H4 (cell line): ENCODE measurements at places on chromosomes 16 and 17. TPM values are rescaled to one million over a fixed set of nuclear protein-coding genes. Genes with fewer than 3 reads are reported as not detected.

ELMO3 gene
- total RNA-seq: 0.06 and 0.29 TPM in 2 replicates

HOXB2 gene
- total RNA-seq: 5.3 and 11.1 TPM in 2 replicates

KRT33A gene
- not detected in 2 replicates for total RNA-seq

ZP2 gene
- not detected in 2 replicates for total RNA-seq

KRT13 gene
- not detected in 2 replicates for total RNA-seq

GRCh38 chr16:50708373-50709060 lies 15.1 kb downstream of the NOD2 start:
- DNase-seq: no peak

- DNase-seq: no peak
These were observed 2.8 kb downstream of the IRX3 start for GRCh38 chr16:54283725-54284318.

DNA sequence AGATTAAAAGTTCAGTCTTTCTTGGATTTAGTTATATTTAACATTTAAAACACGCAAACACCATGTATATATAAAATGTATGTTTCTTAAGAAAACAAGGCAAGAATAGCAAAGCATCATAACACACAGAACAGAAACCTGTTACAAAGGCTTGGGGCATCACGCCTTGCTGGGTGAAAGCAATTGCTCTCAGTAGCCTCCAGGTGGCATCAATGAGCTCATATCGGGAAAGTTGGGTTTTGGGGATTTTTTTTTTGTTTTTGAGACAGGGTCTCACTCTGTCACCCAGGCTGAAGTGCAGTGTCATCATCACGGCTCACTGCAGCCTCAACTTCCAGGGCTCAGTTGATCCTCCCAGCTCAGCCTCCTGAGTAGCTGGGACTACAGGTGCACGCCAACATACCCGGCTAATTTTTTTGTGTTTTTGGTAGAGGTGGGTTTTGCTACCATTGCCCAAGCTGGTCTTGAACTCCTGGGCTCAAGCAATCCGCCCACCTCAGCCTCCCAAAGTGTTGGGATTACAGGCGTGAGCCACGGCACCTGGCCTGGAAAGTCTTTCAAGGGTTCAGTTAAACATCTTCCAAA lies 56.9 kb downstream of the CYB5D2 start:
- DNase-seq: peak; percentile 10

- no peak for DNase-seq
These were observed 128.4 kb downstream of the FOXL1 start for GRCh38 chr16:86706726-86707125.

- no peak for DNase-seq
These were observed 129.8 kb upstream of the RCVRN start for GRCh38 chr17:10034719-10035475.

- DNase-seq: no peak
These were observed 89.7 kb upstream of the CLEC18A start for GRCh38 chr16:69861292-69862030.

GRCh38 chr17:43671031-43671692 lies 9.4 kb upstream of the MEOX1 start:
- no peak for DNase-seq

GRCh38 chr17:5247621-5248020 lies 13.0 kb upstream of the SCIMP start:
- no peak for DNase-seq

GRCh38 chr16:8714174-8714573 lies 39.8 kb downstream of the ABAT start:
- DNase-seq: no peak

DNA sequence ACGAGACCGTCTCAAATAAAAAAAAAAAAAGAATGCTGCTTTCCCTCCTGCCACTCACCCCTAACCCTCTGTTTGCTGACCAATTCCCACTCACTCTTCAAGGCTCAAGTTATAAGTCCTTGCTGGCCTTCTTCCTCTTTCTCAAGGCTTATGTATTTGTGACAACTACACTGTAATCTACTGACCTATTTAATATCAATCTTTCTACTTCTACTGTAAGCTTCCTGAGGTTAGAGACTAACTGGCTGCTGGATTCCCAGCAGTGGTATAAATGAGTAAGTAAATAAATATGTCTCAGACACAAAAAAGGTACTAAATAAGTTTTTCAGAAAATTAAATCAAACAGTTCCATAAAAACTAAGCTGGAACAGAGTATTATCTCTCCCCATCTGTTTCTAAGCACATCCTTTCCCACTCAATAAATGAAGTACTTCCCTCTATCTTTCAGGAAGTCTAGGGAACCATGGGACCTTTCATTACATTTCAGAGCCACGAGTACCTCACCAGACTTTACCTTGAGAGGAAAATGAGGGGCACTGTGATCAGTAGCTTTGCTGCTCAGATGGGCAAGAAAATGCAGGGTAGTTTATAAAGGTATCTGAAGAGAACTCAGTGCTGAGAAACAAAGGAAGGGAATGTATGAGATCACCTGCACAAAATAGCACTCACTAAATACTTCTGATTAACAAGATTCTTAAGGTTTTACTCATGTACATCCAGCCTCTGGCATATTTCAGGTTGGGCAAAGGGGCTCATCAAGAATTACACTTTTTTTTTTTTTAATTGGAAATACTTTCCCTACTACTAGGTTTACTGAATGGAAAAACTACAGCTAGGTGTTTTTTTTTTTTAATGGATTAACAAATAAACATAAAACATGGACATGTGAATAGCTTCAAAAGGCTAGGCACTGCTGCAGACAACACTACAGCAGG lies 10.8 kb downstream of the SSH2 start:
- no peak for DNase-seq
